ACHN (cell line): ENCODE measurements at places on chromosomes 16 and 17.

- DNase-seq = peak; percentile 47
Observed at GRCh38 chr17:65287040-65287439, 149.9 kb downstream of the RGS9 start.

GRCh38 chr16:58510097-58510775 lies 5.1 kb upstream of the SETD6 start:
- no peak for DNase-seq

GRCh38 chr16:12553191-12553590 lies 250.5 kb downstream of the CPPED1 start:
- no peak for DNase-seq

- peak; percentile 92 for DNase-seq
Observed at GRCh38 chr17:11182430-11182829, 58.6 kb upstream of the SHISA6 start.

- no peak for DNase-seq
Observed at GRCh38 chr17:31536451-31536850, 145.0 kb downstream of the RAB11FIP4 start.
